Activated CD4-positive, CD25-positive, alpha-beta regulatory T cell treated with anti-CD3 and anti-CD28 coated beads, Interleukin-2, amount 50 U/mL, for 24 hours (primary cell): ENCODE measurements at places on chromosomes 5 and 9.

GRCh38 chr5:95398989-95399388 lies 7.8 kb downstream of the FAM81B start:
- no peak for ATAC-seq

- peak; percentile 27 for ATAC-seq
These were observed 96.9 kb downstream of the MED27 start for GRCh38 chr9:131982671-131983239.

- no peak for ATAC-seq
These were observed 499.5 kb upstream of the BRINP1 start for GRCh38 chr9:119868694-119869093.

GRCh38 chr9:76637416-76637815 lies 126.8 kb upstream of the PCA3 start:
- ATAC-seq: no peak

GRCh38 chr5:25823330-25823873 lies 1178.6 kb upstream of the CDH10 start:
- no peak for ATAC-seq

GRCh38 chr5:82360022-82360421 lies 81.9 kb upstream of the RPS23 start:
- ATAC-seq: no peak

GRCh38 chr5:17302106-17302505 lies 84.7 kb downstream of the BASP1 start:
- no peak for ATAC-seq

GRCh38 chr9:119003882-119004617 lies 365.2 kb downstream of the BRINP1 start:
- ATAC-seq: no peak

- no peak for ATAC-seq
These were observed 42.9 kb downstream of the CDK5RAP2 start for GRCh38 chr9:120536949-120537640.

- ATAC-seq: no peak
These were observed 630.3 kb downstream of the ISL1 start for GRCh38 chr5:52013523-52013922.

GRCh38 chr5:129960831-129961230 lies 56.6 kb downstream of the CHSY3 start:
- no peak for ATAC-seq

DNA sequence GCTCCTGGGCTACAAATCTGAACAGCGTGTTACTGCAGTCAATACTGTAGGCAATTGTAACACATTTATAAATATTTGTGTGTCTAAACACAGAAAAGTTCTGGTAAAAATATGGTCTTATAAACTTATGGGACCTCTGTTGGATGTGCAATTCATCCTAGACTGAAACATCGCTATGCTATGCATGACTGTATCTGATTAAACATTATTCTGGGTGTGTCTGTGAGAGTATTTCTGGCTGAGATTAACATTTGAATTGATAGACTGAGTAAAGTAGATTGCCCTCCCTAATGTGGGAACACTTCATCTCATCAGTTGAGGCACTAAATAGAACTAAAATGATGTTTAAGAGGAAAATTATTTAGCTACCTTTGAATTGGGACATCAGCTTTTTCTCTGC lies 24.3 kb upstream of the PRDM9 start:
- ATAC-seq: no peak

DNA sequence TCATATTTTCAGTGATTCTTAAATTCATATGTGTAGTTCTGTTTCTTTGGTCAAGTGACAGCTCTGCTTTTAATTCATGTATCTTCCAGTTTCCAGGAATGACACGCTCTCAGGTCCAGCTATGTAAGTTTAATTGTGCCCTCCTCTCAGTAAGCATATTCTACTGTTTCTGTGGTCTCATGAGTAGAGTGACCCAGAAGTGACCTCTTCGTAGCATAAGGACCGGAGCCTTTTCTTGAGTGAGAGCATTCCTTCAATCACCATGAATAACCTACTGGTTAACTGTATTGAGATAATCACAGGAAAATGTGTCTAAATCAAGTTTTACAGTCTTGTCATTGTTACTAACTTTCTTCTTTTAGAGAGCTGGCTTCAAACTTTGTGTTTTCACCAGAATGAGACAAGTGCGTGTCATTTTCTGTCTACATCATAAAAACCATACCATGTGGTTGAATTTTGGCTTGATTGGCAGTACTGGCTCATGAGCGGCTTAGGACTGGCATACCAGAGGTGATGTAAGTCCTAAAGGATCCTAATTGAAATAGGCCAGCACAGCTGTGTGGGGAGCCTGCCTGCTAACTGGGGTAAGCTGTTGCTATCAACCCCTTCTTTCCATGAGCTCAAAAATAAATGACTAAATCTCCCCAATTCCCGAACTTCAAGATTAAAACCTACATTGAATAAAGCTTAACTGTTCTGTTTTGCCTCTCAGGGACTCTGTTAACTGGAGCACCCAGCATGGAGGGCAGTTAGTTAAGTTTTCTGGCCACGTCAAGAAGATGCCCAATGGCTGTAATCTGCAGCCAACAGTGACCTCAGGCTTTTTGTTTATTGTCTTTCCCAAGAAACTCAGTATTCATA lies 4.8 kb downstream of the ADAMTSL1 start:
- no peak for ATAC-seq

GRCh38 chr9:126628969-126629674 lies 15.4 kb downstream of the LMX1B start:
- no peak for ATAC-seq

- ATAC-seq: no peak
These were observed 20.6 kb downstream of the ELL2 start for GRCh38 chr5:95940758-95941682.

GRCh38 chr5:95800553-95800952 lies 22.0 kb downstream of the GLRX start:
- no peak for ATAC-seq

DNA sequence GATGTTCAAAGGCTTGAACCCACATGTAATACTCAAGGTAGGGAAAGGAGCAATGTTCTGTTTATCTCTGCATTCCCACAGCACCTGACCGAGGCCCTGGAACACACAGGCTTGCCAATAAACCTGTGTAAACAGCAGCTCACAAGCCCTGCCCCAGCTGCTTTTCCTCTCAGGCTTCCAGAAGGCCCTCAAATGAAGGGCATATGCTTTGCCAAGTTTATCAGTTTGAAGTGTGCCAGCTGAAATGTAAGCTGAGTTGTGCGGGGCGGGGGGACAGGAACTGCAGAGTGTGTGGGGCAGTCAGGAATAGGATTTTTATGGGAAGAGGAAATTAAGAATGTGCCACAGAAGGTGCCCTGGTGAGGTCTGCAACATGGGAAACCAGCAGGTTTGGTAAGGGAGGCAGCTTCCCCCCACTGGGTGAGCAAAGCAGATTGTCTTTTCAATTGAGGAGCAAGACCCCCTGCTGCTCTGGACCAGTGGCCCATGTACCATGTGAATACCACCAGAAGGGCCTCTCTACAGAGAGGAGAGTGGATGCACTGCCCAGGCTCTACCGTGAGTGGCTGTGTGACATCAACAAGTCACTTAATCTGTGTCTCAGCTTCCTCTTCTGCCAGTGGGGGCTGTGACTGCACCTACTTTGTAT lies 194.8 kb downstream of the SPOCK1 start:
- ATAC-seq: no peak

DNA sequence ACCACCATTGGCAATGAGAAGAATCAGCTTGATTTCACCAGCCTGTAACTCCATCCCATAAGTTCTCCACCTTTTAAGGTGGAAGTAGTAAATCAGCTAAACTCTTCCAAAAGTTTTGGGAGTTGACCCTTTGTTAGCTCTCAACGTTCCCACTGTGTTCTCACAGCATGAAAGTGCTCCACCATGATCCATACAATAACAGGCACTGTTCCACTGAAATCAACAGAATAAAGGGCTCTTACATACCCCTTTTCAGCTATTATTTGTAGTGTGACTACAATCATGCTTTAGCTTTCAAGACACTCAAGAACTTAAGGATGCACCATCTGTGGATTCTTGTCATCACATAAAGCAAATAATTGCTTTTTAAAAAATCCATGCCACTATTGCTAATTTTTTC lies 81.6 kb downstream of the PPP2R2B start:
- ATAC-seq: no peak

GRCh38 chr5:32100691-32101302 lies 73.3 kb downstream of the GOLPH3 start:
- no peak for ATAC-seq

GRCh38 chr9:126293522-126293889 lies 33.1 kb upstream of the MVB12B start:
- no peak for ATAC-seq

GRCh38 chr9:115202960-115203751 lies 85.2 kb upstream of the TNC start:
- ATAC-seq: no peak

DNA sequence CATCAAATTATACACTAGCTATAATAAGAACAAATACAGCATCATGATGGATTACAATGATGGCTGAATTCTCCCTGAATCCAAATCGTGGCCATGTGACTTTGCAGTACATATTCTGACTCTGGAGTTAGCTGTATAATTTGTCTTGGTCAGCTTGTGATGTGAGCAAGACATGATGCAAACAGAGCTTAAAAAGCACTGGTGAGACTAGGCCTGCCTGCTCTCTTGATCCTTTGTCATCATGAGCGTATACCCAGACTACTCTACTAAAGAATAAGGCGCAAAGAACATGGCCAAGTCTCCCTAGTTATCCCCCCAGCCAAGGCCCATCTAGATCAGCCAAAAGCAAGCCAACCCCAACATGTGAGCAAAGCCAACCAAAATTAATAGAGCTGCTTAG lies 34.7 kb upstream of the IFNE start:
- ATAC-seq: no peak

GRCh38 chr5:10289991-10290390 lies 17.7 kb downstream of the CMBL start:
- no peak for ATAC-seq

GRCh38 chr9:6771722-6772121 lies 13.9 kb downstream of the KDM4C start:
- no peak for ATAC-seq
